NCI-H2081 (cell line): ENCODE measurements at places on chromosomes 2 and 18.

- no peak for DNase-seq
These were observed 110.9 kb upstream of the PKDCC start for GRCh38 chr2:41936771-41937463.

DNA sequence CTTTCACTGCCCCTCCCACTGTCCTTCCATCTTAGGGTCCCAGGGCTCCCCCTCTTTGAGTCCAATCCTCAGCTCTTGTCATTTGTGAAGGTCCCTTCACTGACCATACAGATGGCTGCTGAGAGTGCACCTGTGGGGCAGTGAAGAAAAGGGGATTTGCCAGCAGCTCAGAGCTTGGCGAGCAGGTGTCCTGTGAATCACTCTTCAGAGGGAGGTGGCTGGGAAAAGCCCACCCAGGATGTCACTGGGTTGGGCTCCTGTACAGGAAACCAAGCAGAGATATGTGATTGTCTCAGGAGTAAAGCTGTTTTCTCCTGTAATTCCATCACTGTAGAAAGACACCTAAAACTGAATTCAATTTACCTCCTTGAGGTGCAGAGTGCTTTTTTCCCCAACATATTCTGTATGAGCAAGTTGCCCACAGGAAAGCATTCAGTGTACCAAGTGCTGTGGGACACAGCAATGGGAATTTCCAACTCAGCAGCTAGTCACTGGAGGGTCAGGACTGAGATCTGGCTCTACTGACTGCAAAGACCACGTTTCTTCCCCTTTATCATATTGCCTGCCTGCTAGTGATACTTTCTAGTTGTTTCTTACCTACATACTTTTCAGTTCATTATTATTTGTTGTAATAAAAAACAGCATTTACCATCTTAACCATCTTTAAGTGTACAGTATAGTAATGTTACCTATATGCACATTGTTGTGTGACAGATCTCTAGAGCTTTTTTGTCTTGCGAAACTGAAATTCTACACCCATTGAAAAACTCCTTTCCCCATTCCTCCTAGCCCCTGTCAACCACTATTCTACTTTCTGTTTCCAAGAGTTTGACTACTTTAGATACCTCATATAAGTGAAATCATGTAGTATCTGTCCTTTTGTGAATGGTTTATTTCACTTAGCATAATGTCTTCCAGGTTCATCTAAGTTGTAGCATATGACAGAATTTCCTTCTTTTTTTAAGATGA is 239.1 kb downstream of the TSN start:
- DNase-seq = no peak

DNA sequence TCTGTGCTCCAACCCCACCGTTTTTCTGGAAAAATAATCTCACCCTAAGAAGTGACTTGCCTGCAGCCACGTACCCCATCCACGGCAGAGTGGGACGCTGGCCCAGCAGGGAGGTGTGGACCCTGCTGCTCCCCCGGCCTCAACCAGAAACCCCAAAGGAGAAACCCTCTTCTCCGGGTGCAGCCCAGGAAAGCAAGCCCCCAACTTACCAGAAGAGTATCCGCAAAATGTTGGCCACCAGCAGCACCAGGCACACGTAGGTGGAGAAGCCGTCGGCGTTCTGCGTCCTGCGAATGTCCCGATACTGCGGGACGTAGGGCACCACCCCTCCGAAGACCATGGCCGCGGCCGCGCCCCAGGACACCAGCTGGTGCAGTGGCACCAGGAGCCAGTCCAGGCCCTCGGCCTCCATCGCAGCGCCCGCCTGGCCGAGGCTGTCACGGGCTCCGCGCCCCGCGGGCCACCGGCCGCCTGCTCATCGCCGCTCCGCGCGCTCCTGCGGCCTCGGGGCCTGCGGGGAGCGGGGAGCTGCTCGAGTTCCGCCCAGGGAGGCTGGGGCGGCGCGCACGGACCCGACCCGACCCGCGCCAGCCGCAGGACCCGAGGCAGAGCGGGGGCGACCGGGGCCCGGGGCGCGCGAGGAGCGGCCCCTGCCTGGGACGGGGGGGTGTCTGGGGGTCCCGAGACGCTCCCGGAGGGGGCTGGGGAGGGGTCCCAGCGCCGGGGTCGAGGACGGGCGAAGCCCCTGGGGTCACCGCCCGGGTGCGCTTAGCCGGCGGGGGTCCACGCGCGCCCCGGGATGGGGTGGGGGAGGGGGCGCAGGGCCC is 725 bp downstream of the SLC66A2 start:
- no peak for DNase-seq

DNA sequence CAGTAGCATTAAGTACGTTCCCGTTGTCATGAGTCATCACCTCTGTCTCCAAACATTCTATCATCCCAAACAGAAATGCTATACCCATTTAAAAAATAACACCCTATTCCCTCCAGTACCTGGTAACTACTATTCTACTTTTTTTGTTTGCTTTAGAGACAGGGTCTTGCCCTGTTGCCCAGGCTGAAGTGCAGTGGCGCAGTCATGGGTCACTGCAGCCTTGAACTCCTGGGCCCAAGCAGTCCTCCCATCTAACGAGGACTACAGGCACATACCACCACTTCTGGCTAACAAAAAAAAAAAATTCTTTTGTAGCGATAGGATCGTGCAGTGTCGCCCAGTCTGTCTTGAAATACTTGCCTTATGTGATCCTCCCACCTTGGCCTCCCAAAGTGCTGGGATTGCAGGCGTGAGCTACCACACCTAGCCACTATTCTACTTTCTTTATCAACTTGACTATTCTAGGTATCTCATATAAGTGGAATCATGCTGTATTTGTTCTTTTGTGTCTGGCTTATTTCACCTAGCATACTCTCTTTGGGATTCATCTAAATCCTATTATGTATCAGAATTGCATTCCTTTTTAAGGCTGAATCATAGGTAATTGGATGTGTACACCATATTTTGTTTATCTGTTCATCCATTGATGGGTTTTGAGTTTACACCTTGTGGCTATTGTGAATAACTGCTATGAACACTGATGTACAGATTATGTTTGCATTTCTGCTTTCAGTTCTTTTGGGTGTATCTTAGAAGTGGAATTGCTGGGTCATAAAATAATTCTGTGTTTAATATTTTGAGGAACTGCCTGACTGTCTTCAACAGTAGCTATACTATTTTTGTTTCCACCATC is 14.4 kb downstream of the ZCCHC2 start:
- no peak for DNase-seq

DNA sequence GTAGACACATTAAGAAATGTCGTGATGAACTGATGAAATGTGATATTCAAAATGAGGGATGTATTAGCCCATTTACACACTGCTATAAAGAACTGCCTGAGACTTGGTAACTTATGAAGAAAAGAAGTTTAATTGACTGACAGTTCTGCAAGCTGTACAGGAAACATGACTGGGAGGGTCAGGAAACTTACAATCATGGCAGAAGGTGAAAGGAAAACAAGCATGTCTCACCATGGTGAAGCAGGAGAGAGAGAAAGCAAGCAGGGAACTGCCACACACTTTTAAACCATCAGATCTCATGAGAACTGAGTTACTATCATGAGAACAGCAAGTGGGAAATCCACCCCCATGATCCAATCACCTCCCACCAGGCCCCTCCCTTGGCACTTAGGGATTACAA is 1010.8 kb upstream of the CELF4 start:
- DNase-seq = no peak

- DNase-seq = no peak
These were observed 465.0 kb downstream of the NR4A2 start for GRCh38 chr2:155867564-155867963.

GRCh38 chr2:174868878-174869277 is 104.6 kb upstream of the CHRNA1 start:
- no peak for DNase-seq

- DNase-seq = no peak
These were observed 35.1 kb downstream of the LOXHD1 start for GRCh38 chr18:46621871-46622270.

DNA sequence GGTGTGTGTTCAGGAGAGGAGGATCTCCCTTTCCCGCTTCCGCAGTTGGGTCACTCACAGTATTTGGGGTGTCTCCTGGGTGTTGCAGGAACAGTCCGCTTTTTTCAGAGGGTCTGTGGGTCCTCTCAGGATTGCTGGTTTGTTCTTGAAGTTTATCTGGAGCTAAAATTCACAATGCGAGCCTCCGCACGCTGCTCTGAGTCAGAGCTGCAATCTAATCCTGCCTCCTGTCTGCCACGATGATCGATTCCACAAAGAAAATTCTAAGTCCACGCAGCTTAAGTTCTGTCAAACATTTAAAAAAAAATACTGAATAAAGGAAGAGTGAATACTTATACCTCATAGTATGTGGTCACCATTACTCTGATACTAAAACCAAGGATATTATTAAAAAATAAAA is 76.5 kb downstream of the RAD51AP2 start:
- DNase-seq = no peak
